Stimulated activated CD4-positive, alpha-beta T cell treated with anti-CD3 and anti-CD28 coated beads, Interleukin-1b, Interleukin-23, amount 100 ng/mL, for 1 hour (primary cell): ENCODE measurements at places on chromosomes 16 and 17.

DNA sequence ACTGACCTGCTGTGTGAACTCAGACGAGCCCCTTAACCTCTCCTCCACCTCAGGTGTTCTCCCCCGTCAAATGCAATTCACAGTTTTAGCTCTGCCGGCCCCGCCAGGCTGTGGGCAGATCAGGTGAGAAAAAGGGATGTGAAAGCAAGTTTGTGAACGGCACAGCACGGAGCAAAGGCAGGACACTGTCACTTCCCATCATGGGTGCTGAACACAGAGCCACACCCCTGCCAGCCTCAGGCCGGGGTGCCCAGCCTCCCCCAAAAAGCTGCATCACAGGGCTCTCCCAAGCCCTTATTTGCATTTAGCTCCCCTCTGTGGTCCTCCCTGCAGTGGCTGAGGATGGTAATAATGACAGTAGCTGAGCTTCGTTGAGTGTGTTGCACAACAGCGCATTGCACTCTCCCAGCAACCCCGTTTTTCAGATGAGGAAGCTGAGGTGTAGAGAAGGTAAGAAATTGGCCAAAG lies 88.8 kb upstream of the TNRC6C start:
- DNase-seq: no peak

GRCh38 chr16:3157229-3158025 lies 22.6 kb downstream of the ZNF213 start:
- no peak for DNase-seq

DNA sequence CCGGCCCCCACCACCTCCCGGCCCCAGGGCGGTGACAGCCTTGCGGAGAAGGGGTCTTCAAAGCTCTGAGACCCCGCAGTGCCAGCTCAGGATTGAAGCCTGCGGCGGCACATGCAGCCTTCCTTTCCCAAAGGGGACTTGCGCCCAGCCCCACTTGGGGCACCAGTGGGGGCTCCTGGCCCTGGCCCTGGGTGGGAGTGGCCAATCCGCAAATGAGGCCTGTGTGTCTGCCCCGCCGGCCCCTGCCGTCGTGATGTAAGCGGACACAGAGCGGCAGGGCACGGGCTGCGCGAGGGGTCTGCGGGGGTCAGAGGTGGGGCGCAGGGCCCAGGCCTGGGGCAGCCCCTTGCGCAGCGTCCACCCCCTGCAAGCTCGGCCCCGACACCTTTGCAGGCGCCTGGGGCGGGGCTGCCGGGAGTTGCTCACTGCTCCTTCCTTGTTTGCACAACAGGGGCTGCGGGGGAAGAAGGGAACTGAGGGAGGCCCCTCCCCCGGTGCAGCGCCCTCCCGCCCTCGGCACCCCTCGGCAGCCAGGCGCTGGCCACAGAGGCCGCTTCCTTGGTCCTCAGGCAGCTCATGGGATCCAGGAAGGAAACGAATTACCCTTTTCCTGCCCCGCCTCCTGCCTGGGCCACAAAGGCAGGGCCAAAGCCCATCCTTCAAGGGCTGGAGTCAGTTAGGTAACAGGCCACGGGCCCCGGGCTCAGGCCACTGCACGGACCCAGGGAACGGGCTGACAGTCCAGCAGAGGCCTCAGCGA lies 2.9 kb downstream of the SLC16A3 start:
- DNase-seq: no peak

DNA sequence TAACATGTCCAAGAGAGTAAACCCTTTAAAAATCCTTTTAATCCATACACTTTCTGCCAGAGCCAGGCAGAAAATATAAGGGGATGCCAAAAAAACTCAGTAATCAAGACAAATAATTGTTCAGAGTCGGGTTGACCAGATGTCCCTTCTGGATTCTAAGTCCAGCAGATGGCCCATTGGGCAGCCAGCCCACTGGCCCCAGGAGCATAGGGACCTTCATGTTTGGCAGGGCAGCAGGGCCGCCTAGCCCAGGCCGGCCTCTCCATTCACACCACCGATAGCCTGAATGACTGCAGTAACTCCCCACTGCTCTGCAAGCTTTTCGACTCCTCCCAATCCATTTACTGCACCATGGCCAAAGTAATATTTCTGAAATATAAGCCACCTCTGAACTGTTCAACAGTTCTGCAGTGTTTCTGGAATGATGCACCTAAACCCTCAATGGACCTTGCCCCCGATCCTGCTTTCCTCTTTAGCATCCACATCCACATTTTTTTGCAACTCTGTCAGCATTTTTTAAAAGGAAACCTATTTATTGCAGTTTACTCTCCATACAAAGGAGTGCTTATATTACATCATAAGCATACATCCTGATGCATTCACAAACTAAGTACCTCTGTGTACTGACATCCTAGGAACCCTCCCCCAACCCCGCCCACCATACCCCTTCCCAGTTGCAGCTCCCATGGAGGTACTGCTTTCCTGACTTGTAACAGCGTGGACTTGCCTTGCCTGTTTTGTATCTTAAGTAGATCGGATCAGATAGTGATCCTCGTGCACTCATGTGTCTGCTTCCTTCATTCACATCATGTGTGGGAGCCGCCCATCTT lies 46.4 kb downstream of the LDHD start:
- DNase-seq: no peak

GRCh38 chr17:16171613-16172012 lies 43.7 kb downstream of the NCOR1 start:
- DNase-seq: no peak

DNA sequence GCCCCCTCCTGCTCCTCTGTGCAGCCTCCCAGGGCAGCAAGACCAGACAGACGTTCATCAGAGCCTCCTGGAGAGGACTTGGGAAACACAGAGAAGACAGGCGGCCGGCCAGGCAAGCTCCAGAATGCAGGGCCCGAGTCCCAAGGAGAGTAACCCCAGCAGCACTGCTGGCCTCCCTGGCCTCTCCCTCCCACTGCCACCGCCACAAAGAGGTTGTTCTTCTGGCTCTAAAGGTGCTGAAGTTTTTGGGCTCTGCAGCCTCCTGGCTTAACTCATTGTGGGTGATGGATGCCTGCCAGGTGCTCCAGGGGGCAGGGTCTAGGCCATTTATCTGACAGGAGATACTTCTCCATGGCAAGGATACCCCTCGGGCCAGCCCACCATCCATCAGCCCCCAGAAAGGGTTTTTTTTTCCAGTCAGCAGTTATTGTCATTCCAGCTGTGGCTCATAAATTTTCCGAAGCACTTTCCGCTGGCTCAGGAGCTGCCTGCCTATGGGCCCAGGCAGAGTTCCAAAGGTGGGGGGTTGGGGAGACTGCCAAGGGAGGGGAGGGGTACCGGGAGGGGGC lies 32.0 kb upstream of the MRPS23 start:
- DNase-seq: no peak

DNA sequence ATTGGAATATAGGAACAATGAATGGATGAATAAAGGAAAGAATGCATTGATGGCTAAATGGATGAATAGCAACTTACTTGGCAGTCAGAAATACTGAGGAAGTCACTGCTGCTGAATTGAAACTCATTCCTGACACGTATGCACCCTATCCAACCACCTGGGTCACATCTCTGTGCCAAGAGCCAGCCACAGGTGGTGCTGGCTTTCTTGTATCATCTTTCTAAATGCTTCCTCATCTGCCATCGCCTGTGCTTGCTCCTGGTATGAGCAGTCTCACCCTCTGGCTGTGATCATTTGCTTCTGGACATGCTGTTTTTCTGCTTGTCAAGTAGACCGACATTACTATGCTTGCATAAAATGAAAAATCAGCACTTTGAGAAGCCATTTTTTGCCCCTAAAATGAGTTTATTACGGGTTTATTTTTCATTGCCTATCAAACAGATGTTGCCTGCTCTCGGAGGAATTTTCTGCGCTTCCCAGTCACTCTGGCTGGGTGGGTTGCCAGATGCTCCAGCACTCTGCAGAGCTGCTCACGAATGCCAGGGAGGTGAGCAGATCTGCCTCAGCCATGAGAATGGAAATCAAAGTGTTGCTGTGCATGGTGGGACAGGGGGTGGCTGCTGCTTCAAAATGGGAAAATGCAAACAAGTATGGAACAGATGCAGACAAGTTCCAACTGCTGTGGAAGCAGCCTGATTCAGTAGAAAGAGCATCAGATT lies 1349.6 kb upstream of the CDH8 start:
- no peak for DNase-seq

DNA sequence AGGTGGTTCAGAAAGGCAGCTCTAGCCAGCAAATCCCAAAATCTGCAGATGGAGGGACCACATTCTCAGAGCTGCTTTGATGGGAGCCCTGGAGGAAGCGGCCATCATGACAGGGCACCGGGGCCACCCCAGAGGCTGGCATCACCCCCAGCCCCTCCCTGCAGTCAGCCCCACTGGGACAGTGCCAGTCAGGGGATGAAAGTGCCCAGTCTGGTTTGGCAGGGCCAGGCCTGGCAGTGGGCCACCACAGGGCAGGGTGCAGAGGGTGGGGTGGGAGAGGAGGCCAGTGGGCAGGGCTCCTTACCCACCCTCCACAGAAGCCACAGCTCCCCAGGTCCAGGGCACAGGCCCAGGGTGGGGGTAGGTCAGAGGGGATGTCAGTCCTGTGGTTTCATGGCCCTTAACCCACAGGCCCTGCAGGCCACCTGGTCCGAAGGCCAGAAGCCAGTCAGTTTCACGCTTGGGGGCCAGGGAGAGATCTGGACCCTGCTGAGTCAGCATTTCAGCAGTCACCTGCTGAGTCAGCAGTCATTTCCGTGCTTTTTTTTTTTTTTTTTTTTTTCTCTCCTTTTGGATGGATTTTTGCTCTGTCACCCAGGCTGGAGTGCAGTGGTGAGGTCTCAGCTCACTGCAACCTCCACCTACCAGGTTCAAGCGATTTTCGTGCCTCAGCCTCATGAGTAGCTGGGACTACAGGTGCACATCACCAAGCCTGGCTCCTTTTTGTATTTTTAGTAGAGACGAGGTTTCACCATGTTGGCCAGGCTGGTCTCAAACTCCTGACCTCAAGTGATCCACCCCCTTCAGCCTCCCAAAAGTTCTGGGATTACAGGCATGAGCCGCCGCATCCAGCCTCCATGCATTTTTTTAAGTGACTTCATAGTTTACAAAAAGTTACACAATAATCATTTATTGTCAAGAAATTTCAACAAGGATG lies 10.4 kb downstream of the SLC25A10 start:
- DNase-seq: no peak

- DNase-seq: no peak
Measured at GRCh38 chr17:42407289-42407836, 15.7 kb downstream of the CAVIN1 start.

DNA sequence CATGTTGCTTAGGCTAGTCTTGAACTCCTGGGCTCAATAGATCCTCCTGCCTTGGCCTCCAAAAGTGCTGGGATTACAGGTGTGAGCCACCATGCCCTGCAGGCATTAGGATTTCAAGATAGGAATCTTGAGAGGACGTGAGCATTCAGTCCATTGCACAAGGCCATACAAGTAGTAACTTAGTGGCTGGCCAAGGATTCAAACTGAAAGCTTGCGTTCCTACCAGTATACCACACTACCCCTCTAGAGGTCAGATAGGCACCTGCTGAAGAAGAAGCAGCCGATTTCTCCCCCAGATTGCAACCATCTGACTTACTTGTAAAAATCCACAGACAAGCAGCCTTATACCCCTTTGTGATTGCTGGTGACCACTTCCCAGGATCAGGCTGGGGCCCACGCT lies 80.9 kb downstream of the CACNG3 start:
- no peak for DNase-seq

DNA sequence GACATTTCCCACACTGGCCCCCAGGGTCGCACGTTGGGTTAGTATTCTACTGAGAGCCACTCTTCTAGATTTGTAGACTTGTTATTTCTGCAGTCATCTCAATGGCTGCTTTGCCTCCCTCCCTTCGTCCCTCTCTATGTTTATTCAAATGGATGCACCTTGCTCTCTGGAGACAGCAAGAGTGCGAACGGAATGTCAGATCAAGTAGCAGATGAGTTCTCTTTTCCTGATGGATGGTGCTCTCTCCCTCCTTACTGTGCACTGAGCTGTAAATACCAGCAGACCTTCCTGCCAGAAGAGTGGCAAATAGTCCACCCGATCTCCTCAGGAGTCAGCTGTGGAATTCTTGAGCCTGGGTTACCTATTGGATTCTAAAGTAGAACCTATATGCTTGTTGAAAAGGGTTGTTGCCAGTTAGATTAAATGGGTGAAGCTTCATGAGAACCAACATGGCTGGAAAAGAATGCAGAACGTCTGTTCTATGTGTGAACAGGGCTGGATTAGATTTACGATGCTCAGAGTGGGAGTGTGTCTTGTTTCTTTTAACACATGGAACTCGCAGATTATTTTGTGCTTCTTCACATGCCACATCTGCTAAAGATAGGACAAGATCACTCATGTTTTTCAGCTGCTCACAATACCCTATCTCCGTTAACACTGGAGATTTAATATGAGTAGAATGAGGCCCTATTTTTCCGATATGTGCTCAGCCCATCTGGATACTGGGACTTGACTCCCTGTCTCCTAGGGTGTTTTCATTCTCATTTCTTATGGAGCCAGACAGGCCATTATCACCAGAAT lies 6.1 kb downstream of the GNAO1 start:
- no peak for DNase-seq

- DNase-seq: no peak
Measured at GRCh38 chr16:48317614-48318315, 67.4 kb downstream of the SIAH1 start.

GRCh38 chr16:50857881-50858280 lies 116.0 kb downstream of the CYLD start:
- DNase-seq: no peak

DNA sequence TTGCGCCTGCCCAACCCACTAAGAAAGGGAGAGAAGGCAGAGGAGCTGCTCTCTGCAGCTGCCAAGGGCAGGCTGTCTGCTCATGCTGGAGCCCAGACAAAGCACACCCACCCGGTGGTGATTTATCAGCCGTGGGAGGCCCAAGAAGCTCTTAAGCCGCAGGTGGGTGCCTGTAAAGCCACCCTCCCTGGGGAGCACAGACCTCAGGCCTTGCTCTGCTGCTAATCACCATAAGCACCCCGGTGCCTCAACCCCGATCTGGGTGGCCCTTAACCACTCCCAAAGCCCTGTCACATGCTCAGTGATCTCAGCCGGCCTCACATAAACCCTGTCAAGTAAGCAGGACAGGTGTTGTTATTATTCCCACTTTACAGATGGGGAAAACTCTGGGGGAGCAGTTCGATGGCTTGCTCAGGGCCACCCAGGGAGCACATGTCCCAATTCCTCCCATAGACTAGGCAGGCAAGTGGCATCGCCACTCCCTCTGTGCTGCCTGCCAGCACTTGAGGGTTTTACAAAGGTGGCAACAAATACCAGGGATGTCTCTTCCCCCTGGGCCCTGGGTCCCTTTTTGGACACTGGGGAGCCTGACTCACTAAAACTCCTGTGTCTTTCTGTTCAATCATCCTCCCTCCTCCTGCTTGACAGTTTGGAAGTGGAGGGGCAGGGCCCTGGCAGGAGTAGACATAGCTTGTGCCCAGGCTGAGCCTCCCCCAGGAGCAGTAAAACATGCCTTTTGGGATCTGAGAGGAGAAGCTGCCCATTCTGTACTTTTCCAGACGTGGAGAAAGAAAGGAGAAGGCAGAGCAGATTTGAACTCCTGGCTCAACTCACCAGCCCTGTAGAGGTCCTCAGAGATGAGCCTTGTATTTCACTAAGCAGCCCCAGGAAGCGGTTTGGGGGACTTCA lies 299.3 kb downstream of the SOX9 start:
- DNase-seq: no peak

- no peak for DNase-seq
Measured at GRCh38 chr17:39665642-39666224, 584 bp downstream of the TCAP start.
